ENCODE measurements at places on chromosomes 7 and 10.

- no peak for DNase-seq
These were observed 168.2 kb downstream of the SEPTIN7 start for GRCh38 chr7:35969066-35969465.

DNA sequence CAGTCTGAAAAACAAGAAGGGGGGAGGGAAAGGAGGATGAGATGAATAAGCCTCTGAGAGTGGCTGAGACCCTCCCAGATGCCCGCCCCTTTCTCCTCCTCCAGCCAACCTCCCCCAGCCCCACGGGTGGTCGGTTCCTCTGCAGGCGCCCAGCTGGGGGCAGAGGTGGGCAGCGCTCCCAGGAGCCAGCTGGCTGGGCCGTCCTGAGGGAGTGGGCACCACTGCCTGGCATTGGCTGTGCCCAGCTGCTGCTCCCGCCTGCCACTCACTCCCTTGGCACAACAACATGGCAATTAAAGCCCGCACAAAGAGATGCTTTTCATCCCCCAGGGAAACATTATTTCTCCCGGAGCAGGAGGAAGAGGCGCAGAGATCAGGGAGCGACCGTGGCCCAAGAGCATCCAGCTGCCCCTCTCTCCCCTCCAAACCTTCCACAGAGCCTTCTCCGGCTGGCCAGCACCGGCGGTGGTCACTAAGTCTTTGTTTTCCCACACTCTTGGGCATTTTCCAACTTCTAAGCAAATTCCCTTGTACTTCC is 107.2 kb downstream of the SPDYE5 start:
- DNase-seq = no peak

GRCh38 chr10:130777507-130778165 is 533.9 kb downstream of the TCERG1L start:
- no peak for DNase-seq

DNA sequence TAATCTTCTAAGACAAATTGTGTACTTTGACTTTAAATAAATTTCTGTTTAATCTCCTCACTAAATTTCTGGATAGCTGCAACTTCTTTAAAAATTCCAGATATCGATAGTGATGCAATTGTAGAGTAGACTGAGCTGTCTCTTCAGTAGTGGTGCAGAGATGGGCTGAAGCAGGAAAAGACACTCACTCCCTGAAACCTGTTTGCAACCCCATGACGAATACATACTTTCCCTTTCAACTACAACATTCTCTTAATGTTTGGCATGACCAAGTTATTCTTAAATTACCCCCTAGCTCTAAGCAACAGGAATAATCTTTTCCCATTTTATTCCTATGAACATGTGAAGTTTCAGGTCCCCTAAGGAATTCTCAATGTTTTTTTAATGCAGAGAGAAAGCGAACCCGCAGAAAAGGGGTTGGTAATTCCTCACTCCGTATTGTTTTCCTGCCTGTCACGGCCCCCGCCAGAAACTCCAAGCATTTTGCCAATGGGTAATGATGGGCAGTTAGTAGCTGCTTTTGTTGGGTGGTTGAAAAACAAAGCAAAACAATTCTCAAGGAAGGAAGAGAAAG is 1.3 kb downstream of the THSD7A start:
- no peak for DNase-seq

- DNase-seq = no peak
These were observed 43.6 kb upstream of the GATAD1 start for GRCh38 chr7:92403760-92404074.

GRCh38 chr7:45573204-45573603 is 964 bp upstream of the ADCY1 start:
- DNase-seq = no peak

DNA sequence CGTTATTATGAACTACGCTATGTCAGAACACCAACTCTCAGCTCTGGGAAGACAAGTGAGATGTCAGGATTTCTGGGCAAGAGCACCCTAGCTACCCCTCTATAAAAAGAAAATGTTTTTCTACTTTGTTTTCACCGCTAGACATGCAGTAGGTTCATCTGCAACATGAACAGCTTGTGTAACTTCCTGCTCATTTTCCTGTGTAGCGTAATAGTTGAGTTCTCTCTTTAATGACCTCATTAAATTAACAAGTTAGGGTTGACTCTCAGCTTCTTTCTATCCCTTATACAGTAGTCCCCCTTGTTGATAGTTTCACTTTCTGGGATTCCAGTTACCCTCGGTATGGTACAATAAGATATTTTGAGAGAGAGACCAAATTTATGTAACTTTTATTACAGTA is 329.4 kb upstream of the ZNF32 start:
- no peak for DNase-seq

GRCh38 chr7:105652359-105652993 is 71.2 kb upstream of the EFCAB10 start:
- peak; percentile 66 for DNase-seq

- DNase-seq = no peak
These were observed 7.4 kb downstream of the CLDN3 start for GRCh38 chr7:73762659-73762999.

DNA sequence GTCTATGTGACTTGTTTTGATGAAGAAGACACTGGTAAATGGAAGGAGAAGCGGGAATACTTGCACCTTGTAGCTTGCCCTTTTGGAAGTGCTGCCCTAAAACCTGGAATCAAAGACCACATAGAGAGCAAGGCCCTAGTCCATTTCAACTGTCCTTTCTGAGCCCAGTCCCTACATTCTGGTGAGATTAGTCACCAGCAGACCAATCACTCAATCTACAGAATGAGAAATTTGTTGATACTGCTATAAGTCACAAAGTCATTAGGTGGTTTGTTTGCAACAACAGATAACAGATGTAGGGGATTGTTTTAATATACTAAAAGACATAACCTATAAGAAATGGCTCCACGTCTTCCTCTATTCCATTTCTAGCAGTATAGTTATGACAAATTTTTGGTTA is 33.6 kb downstream of the WASL start:
- DNase-seq = no peak

DNA sequence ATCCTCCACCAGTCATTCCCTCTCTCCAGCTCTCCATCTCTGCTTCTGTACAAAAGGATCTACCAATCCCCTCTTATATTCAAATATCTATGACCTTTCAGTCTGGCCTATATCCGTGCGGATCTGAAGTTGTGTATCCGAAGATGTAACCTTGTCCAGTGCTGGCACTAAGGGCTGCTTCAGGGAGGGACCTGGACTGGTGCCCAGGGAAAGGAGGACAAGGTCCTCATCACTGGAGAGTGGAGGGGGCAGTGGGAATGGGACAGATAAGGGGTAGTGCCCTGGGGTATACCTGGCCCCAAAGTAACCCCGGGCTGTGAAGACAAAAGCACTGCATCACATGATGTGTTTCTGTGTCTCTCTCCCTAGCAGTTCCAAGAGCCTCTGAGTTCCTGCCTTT is 1.8 kb downstream of the TMEM225B start:
- DNase-seq = no peak

DNA sequence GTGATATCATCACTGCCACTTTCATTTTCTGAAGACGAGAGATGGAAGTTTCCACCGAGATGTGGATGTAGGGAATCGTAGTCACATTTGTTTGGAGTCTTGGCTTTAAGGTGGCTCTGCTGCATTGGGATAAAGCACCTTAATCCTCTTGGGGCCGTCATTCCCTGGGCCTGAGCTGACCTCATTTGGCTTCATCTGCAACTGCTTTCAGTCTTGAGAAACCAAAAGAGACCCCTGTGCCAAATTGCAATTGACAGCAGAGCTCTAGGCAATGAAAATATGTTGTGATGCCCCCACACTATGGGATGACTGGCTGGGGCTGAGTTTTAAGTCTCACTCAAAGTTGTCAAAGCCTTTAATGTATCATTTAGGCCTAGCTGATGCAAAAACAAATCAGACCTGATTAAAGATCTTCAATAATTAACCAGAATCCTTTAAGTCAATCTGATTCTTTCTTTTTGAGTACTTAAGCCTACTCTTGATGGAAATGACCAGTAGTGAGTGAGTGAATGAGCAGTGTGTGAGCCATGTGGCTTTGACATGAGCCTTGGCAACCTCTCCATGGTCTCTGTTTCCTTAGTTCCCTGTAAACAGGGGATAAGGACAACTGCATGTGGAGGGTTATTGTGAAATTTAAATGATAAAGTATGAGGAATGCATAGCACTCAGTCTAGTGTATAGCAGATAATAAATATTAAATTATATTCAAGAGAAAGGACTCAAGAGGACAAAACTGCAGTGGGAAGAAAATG is 155.0 kb downstream of the BMPER start:
- DNase-seq = no peak
